ENCODE measurements at places on chromosomes 7 and 10. TPM values are rescaled to one million over a fixed set of nuclear protein-coding genes. Genes with fewer than 3 reads are reported as not detected.

The NCF1 gene
- 301 TPM for polyA plus RNA-seq

The PITX3 gene
- not detected for polyA plus RNA-seq

The TFEC gene
- 1.2 TPM for polyA plus RNA-seq

The OPN1SW gene
- not detected for polyA plus RNA-seq

The TEX36 gene
- not detected for polyA plus RNA-seq

The SORCS1 gene
- not detected for polyA plus RNA-seq

The RSPH10B gene
- polyA plus RNA-seq, result not detected

The ANKRD61 gene
- 0.25 TPM for polyA plus RNA-seq

The DNAJC9 gene
- polyA plus RNA-seq, result 25.4 TPM

Measured in naive B cell (primary cell).